ENCODE measurements at places on chromosomes 7 and 10. TPM values are rescaled to one million over a fixed set of nuclear protein-coding genes. Genes with fewer than 3 reads are reported as not detected.

Gene ADAMTS14
- polyA plus RNA-seq: 1.1 TPM

Gene ST8SIA6
- polyA plus RNA-seq: 1.3 TPM

Gene RPEL1
- 0.11 TPM for polyA plus RNA-seq

Gene NAT16
- not detected for polyA plus RNA-seq

Gene CEP55
- 13.2 TPM for polyA plus RNA-seq

Gene RBAK
- polyA plus RNA-seq: 25.8 TPM

Gene CHN2
- polyA plus RNA-seq: 20.8 TPM

Gene SPDYE5
- 1.7 TPM for polyA plus RNA-seq

Gene OR9A2
- polyA plus RNA-seq: not detected

Gene FZD8
- polyA plus RNA-seq: 17.5 TPM

Gene PHKG1
- polyA plus RNA-seq: 0.98 TPM

Gene TDRD1
- polyA plus RNA-seq: not detected

Gene ANKRD61
- polyA plus RNA-seq: 0.61 TPM

Gene IL6
- polyA plus RNA-seq: not detected

Gene PHTF2
- polyA plus RNA-seq: 23.9 TPM

Gene LBX1
- not detected for polyA plus RNA-seq

Gene RHBDD2
- polyA plus RNA-seq: 67.6 TPM

Gene AQP1
- 173 TPM for polyA plus RNA-seq

Gene CACNB2
- 3.4 TPM for polyA plus RNA-seq

Gene NUTM2A
- 2.0 TPM for polyA plus RNA-seq

Gene OR2A42
- 1.5 TPM for polyA plus RNA-seq

Gene TFR2
- 1.4 TPM for polyA plus RNA-seq

Gene ELFN1
- polyA plus RNA-seq: 19.6 TPM

Gene LGI1
- polyA plus RNA-seq: 4.5 TPM

Gene SVOPL
- 2.3 TPM for polyA plus RNA-seq

Gene TCERG1L
- polyA plus RNA-seq: 1.9 TPM

Gene PPP1R17
- polyA plus RNA-seq: not detected

Gene ASB10
- not detected for polyA plus RNA-seq

Gene STAG3
- 12.0 TPM for polyA plus RNA-seq

Gene PUS7
- 17.5 TPM for polyA plus RNA-seq

Gene WNT2
- polyA plus RNA-seq: 0.84 TPM

Gene SLC26A5
- polyA plus RNA-seq: 0.08 TPM

All from right renal pelvis (tissue), 4 donors.